ENCODE measurements at places on chromosomes 1 and 21.

GRCh38 chr1:169741666-169742394 is 8.0 kb upstream of the SELE start:
- DNase-seq, result no peak

DNA sequence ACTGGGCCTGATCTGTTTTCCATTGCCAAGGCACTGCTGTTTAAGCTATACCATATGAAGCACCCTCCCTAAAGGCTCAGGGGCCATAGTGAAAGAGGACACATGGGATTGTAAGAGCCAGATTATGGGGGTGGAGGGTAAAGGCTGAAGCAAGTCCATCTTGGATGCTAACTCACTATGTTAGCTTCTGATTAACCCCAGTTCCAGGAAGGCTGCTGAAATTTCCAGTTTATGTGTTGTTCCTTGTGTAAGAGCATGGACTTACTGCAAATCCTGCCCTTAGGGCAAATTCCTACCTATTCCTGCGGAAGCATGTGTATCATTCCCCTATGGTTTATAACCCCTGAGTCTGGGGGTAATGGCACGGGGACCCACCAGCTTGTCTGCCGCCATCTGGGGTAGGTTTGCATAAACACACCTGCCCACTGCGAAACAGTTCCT is 91.8 kb upstream of the SERBP1 start:
- DNase-seq, result no peak

- no peak for DNase-seq
Measured at GRCh38 chr1:190479050-190479397, 1.4 kb upstream of the BRINP3 start.

DNA sequence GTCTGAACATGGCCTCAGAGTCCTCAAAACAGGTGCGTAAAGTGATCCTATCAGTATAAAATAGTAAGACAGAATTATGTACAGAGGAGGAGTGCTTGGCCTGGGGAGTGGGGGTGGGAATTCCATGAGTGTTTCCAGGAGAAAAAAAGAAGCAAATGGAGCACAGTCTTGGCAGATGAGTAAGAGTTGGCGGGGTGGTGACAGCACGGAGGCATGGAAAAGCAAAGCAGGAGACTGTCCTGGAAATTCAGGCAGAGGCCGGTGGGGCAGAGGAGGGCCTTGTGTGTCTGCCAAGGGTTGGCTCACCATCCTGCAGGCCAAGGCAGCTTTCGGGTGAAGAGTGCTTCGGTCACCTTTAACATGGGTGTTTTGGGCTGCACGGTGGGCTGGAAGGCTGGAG is 63.4 kb downstream of the OPTC start:
- DNase-seq, result no peak

GRCh38 chr1:178294654-178295053 is 200.8 kb downstream of the RASAL2 start:
- no peak for DNase-seq

- no peak for DNase-seq
Measured at GRCh38 chr1:39615086-39615673, 24.3 kb downstream of the HEYL start.

GRCh38 chr1:232166942-232167341 is 463.0 kb downstream of the SIPA1L2 start:
- DNase-seq, result no peak

- no peak for DNase-seq
Measured at GRCh38 chr1:35931446-35932157, 697 bp downstream of the AGO3 start.

DNA sequence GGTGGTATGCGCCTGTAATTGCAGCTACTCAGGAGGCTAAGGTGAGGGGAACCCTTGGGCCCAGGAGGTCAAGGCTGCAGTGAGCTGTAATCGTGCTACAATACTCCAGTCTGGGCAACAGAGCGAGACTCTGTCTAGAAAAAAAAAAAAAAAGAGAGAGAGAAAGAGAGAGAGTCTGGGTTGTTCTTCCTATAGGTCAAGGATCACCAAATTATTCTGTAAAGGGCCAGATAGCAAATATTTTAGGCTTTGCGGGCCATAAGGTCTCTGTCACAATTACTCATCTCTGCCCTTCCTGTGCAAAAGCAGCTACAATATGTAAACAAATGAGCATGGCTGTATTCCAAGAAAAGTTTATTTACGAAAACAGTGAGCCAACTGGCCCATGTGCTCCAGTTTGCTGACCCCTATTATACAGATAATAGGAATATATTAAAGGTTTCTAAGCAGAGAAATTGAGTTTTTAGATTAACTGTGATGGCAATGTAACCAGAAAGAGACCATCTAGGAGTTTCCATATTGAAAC is 2.1 kb downstream of the SASS6 start:
- DNase-seq, result no peak

GRCh38 chr1:230976825-230977747 is 1.6 kb downstream of the TTC13 start:
- no peak for DNase-seq

DNA sequence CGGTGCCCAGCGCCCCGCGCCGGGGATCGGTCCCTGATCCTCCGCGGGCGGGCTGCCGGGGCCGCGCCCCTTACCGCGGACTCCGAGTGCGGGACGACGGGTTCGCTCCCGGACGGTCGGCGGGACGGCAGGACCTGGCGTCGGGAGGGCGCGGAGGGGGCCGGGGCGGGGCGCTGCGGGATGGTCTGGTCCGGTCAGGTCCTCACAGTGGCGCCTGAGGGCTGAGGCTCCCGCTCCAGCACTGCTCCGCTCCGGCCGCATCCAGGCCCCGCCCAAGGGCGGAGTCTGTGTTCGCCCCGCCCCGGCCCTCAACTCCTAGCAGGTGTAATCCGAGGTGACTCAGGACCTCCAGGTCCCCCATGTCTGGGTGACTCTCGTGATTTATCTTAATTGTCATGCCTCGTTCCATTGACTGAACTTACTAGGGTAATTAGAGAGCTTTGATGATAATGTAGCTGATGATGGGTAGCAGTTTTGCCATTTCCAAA is at the start of gene RAB3B:
RAB3B (minus strand) TSS at position 223 of the 488 bp plus-strand sequence. CDS start 13,583 bp downstream, outside the sequence.
- peak; percentile 99 for DNase-seq

DNA sequence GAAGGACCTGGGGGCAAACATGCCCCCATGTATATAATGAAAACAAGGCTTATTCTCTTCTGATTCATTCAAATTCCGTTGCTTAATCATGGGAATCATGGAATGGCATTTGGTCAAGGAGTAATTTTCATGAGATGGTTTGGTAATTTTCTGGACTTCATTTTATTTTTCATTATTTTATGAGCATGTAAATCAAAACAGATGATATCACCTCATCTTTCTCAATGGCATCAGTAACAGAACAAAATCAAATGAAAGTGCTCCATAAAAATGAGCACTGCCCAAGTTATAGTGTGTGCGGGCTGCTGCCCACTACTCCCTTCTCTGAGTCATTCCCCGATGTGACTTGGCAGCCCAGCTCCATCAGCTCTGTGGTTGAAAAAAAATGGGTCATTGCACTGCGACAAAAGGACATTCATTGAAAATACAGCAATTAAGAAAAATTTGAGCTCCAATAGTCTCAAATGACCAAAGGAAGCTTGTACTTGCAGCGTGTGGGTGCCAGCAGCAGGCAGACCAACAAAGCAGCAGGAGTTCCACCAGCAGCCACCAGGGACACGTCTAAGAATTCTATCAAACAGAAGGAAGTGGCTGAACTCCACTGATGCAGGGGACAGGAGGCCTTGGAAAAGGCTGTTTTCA is 84.3 kb upstream of the VAV3 start:
- peak; percentile 55 for DNase-seq
